ENCODE measurements at places on chromosomes 3 and 15.

DNA sequence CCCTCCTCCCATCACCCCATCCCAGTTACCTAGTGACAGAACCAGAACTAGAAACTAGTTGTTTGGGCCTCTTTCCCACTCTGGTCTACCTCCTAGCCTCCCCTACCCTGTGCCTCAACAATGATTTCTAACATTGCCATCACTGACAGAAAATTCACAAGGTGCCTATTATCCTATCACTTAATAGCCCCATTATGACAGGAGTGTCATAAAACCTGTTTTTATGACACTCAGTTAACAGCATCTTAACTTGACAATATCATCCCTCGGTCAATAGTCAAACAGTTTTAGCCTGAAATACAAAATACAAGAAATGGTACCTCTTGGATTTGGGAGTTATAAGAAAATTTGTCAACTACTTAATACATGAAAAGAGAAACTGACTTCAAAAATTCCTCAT is 46.5 kb downstream of the ULK4 start:
- no peak for DNase-seq

- no peak for DNase-seq
Measured at GRCh38 chr15:70150405-70150747, 52.7 kb upstream of the TLE3 start.

- no peak for DNase-seq
Measured at GRCh38 chr3:32432711-32433530, 41.3 kb downstream of the CMTM7 start.

GRCh38 chr3:99430348-99431134 is 207.9 kb upstream of the COL8A1 start:
- no peak for DNase-seq

DNA sequence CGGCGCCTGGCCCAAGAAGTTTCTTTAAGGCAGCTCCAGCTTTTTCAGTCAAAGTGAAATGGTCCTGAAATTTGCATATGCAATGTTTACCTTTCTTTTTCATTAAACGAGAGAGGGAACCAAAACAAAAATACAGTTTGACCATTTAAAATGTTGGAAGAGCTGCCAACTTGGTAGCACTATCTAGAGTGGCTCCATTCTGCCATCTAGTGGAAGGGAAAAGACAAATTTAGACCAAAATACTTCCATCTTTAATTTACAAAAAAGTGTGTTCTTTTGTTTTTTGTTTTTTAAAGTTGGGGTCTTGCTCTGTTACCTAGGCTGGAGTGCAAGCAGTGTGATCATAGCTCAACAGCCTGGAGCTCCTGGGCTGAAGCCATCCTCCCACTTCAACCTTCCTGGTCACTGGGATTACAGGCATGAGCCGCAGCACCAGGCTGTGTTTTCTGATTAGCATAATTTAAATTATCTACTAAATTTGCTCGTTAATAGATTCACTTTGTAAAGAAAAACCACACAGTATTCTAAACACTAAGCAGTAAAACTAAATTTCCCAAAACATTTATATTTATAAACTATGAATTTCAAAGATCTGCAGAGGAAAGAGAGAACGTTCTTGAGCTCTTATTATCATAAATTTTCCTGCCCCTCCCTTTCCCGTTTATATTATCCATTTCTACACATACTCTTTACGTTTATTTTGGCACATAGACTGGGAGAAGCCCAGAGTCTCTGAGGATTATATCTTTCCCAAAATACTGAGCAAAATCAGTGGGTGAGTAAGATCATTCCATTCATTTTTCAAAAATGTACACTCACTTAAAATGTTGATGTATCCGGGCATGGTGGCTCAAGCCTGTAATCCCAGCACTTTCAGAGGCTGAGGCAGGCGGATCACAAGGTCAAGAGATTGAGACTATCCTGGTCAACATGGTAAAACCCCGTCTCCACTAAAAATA is 15.4 kb upstream of the RFC4 start:
- no peak for DNase-seq

DNA sequence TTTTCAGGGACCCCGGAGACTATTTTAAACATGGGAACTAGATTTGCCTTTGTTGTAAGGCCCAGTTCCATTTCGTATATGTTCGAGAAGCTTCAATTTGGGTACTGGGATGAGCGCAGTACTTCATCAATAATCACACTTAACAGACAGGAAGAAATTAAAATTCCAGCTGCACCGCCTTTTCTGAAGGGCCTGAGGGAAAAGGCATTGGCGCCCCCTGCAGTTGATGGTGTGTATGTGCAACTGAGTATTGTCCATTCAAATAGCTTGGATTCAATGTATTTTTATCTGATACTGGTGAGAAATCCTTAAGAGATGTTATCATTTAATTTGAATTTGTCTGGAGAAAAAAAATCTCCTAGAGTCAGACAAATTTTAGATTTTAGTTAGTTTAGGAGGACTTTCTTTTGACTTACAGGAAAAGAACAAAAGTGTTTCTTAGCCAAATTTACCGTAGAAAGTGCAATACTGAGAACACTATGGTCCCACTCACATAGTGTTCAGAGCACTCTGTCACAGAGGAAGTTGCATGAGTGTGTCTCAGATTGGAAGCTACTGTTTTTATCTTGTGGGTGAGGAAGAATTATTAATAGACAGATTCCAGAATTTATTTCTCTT is 5.4 kb upstream of the ALDH1A2 start:
- peak; percentile 70 for DNase-seq

GRCh38 chr15:29400701-29401100 is 131.1 kb upstream of the NSMCE3 start:
- DNase-seq: no peak

GRCh38 chr3:74067296-74067695 is 442.6 kb upstream of the PDZRN3 start:
- DNase-seq: no peak

- DNase-seq: no peak
Measured at GRCh38 chr15:49044766-49045606, 1.3 kb downstream of the SECISBP2L start.

DNA sequence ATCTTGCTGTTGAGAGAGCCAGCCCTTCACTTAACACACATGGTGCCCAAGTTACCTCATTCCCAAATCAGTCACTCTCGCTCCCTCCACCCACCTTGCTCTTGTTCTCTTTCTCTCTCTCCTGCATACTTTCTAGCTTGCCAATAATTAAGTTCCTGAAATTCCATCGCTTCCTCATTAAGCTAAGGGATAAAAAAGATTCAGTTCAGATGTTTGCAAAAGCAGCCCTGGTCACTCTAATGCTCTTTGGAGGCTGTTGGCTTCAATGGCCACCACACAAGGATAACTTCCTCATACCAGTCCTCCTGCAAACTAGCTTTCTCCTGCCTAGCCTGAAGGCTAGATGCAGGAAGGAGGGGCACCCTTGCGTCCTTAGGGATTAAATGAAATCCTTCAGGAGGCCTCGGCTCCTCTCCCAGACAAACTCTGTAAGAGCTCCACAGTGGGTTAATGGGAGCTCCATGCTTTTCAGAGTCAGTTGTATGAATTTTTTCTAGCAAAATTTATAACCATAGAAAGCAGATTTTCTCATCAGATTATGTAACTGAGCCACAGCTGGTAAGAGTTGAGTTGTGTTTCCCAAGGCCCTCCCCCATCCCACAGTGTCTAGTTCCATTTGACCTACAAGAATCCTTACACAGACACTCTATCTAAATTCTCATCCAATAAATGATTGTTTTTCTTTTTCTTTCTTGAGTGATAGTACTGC is 176.6 kb upstream of the TRIM42 start:
- DNase-seq: no peak

GRCh38 chr15:31157644-31158069 is 56.1 kb upstream of the TRPM1 start:
- DNase-seq: no peak

GRCh38 chr15:42704492-42704926 is 32.4 kb downstream of the CDAN1 start:
- peak; percentile 71 for DNase-seq

GRCh38 chr3:42638339-42638842 is 15.1 kb upstream of the ZBTB47 start:
- peak; percentile 57 for DNase-seq

GRCh38 chr15:35102186-35102585 is 17.1 kb upstream of the NANOGP8 start:
- DNase-seq: no peak

DNA sequence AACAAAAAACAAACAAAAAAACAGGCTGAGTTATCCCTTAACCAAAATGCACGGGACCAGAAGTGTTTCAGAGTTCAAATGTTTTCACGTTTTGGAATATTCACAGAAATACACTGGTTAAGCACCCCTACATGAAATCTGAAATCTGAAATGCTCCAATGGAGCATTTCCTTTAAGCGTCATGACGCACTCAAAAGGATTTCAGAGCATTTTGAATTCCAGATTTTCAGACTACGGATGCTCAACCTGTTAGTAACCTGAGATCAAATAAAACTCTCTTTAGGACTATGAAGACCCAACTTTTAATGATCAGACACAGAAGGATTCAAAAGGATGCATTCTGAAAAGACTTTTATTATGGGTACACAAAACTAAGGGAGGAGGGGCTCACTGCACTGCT is 9.6 kb downstream of the CLPX start:
- no peak for DNase-seq

Measured in activated CD4-positive, alpha-beta T cell treated with anti-CD3 and anti-CD28 coated beads for 48 hours (primary cell).